NCI-H460 (cell line): ENCODE measurements at places on chromosomes 2 and 18.

DNA sequence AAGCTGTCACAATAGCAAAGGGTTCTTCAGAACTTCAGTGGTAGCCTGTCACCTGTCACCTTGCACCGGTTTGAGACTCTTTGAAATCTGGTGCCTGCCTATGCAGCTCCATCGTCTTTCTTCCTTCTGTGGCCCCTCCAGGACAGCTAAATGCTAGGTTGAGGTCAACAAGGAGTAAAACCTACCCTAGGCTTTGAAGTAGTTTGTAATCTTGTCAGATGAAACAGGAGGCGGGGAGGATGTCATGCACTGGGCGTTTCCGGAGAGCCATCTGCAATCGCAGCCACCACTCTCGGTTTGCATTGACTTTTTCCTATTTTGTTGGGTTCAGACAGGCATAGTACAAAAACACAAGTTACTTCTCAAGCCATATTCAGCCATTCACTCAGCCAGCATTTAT, 116.7 kb downstream of the LPIN1 start:
- no peak for DNase-seq

DNA sequence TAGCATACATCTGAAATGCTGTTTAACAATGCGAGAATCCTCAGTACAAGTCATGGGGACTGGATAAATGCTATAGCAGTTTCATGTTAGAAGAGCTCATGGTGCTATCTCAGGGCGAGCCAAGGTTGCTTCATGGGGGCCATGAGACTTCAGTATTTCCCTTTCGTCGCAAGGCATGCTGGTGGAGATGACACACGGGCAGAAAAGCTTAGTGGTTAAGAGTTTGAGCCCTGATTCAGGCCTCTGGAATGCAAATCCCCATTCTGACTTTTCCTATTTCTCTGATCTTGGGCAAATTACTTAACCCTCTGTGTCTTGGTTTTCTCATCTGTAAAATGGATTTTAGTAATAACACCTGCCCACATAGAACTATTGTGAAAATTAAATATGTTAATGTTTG, 57.4 kb upstream of the EPHA4 start:
- no peak for DNase-seq

DNA sequence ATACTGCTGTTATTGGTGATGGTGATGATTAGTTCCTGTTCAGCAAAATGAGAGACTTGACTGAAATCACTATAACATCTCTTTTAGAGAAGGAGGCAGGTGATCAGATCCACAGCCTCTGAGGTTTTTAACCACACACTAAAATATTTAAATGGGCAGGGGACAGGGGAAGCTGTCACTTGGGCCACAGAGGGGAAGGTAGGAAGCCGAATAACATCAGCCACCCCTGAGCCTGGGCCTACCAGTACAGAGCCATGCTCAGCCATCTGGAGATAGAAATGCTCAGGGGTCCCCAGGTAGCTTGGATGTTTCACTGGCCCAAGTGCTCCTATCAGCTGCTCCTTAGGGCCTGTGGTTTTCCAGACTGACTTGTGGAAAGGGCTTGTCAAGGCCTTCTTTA, 122.3 kb downstream of the MRO start:
- DNase-seq: no peak

DNA sequence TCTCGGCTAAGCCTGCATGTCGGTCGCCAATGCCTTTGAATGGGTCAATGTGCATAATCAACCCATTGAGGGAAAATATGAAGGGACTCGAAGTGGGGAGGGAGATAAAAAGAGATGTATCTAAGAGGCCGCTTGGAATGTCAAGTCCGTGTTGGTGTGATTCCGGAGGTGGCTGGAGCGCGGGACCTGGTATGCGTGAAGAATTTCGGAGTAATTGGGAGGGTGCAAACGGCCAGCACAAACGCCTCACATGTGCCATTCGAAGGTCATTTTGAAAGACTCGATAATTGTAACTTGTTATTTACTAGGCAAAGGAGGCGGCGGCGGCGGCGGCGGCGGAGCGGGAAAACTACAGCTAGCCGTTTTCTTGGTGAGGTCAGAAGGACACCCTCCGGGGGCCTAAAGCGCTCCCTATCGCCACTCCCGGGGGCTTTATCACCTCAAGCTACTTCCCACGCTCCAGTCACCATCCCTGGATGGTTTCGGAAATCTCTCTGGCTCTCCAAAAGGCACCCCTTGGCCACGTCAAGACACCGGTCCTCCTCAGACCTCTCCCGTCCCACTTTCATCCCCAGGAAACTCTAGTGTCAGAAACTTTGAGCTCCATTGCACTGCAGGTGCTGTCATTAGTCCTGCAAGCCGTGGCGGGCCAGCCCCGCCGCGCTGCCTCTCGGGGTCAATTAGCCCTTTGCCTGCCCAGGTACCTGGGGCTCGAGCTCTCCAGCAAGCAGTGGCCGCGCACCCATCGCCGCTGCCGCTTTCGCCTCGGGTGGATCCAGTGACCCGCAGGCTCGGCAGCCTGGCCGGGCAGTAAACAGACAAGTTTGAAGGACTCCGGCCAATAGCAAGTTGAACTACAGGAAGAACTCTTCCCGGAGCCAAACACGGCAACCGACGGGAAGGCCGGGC, 1.5 kb downstream of the ERBB4 start:
- DNase-seq: no peak

DNA sequence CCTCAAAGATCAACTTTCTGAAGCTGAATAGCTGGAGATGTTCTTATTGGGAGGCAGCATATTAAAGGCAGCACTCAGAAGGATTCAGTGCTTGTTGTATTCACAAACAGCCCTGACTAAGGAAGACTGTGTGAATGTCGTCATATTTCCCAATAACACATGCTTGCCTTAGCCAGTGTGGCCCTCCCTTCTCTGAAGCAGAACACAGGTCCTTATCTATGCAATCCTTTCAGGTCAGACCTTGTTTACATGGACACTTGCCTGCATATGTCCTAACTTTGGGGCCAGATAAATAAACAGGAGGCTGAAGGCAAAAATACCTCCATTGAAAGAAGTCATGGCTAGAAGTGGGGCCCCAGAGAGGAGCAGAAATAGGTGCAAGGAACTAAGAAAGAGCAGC, 97.2 kb downstream of the SLC4A3 start:
- no peak for DNase-seq

GRCh38 chr18:59902131-59902992, 2.6 kb downstream of the PMAIP1 start:
- no peak for DNase-seq

GRCh38 chr2:73063909-73064875, 7.3 kb downstream of the SFXN5 start:
- DNase-seq: peak; percentile 64

DNA sequence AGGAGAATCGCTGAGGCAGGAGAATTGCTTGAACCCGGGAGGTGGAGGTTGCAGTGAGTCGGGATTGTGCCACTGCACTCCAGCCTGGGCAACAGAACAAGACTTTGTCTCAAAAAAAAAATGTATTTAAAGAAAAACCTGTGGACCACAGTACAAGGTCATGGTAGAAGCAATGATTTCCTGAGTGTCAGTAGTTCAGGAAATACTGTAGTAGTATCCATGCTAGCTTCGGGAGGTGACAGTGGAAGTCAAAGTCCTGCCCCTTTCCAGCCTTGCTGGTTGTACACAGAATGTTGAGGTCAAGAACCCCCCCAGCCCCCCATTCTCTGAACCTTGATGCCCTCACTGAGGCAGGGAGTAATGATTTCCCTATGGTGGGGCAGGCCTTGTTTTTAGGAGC, 56.6 kb downstream of the INPP4A start:
- no peak for DNase-seq
